ENCODE measurements at places on chromosomes 1 and 21. TPM values are rescaled to one million over a fixed set of nuclear protein-coding genes. Genes with fewer than 3 reads are reported as not detected.

DNA sequence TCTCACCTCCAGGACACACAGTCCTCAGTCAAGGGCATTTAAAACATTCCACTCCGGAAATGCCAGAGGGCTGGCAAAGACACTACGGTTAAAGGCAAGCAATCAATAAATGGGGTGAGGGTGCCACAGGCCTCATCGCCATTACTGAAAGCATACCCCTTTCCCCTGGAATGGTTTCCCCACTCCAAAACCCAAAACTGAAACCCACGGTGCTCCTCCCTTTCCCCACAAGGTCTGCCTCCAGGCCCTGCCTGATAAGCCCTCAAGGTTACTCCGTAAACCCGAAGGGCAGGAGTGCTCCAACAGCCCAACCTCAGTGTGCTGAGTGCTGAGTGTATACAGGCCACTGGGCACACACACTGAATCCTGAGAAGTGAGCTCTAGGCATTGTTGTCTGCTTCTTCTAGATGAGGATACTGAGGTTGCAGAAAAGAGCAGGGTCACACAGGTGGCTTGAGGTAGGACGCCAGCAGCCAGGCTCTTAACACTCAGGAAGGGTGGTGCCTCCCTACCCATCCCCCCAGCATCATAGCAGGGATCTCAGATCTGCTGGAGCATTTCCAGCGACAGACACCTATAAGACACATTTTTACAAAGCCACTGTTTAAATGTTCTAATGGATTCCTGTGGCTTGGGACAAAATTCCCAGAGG, 29.0 kb downstream of the SSBP3 start:
- no peaks in the 10 kb centered on the region for H3K36me3 ChIP-seq
- H3K27ac ChIP-seq, result peak overlapping the region; percentile 5
- peak; percentile 64 for DNase-seq

- H3K27me3 ChIP-seq, result no peaks in the 10 kb centered on the region
- no peak overlapping the region for H3K27ac ChIP-seq
- H3K4me1 ChIP-seq, result no peaks in the 10 kb centered on the region
- H3K4me3 ChIP-seq, result no peak overlapping the region
- H3K36me3 ChIP-seq, result no peaks in the 10 kb centered on the region
These were observed 257.0 kb upstream of the TMEM51 start for GRCh38 chr1:14896381-14897079.

DNA sequence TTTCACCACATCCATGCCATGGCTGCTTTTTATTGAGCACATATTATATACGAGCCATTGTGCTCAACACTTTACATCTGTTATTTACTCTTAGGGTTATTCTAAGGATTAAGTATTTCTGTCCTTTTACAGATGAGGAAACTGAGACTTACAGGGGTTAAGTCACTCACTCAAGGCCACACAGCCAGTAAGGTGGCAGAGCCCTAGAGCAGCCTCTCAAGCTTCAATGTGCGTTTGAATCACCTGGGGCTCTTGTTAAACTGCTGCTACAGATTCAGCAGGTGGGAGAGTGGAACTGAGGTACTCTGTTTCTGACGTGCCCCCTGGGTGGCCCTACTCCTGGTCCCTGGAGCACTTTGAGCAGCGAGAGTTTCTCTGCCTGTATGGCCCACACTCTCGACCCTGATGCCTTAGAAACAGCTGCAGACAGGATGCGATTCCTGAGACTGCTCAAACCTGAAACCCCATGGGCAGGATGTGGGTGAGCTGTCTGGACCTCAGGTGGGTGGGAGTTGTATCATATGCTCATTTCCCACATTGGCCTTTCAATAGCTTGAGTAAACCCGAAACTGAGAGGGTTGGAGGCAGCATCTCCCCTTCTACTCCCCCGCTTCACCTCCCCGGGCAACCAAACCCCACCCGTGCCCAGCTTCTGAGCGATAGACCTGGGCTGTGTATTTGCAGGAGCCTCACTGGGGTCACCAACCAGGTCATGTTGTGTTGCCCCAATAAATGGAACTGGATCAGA, 59.3 kb downstream of the MAN1C1 start:
- H3K27me3 ChIP-seq, result no peaks in the 10 kb centered on the region
- H3K4me1 ChIP-seq, result peaks cover 3% of the 10 kb centered on the region
- no peak overlapping the region for H3K27ac ChIP-seq
- no peak overlapping the region for H3K4me3 ChIP-seq

GRCh38 chr1:153849487-153850185, 73.1 kb downstream of the GATAD2B start:
- peaks cover 3% of the 10 kb centered on the region for H3K4me1 ChIP-seq
- H3K27me3 ChIP-seq, result no peaks in the 10 kb centered on the region
- no peak overlapping the region for H3K27ac ChIP-seq

DNA sequence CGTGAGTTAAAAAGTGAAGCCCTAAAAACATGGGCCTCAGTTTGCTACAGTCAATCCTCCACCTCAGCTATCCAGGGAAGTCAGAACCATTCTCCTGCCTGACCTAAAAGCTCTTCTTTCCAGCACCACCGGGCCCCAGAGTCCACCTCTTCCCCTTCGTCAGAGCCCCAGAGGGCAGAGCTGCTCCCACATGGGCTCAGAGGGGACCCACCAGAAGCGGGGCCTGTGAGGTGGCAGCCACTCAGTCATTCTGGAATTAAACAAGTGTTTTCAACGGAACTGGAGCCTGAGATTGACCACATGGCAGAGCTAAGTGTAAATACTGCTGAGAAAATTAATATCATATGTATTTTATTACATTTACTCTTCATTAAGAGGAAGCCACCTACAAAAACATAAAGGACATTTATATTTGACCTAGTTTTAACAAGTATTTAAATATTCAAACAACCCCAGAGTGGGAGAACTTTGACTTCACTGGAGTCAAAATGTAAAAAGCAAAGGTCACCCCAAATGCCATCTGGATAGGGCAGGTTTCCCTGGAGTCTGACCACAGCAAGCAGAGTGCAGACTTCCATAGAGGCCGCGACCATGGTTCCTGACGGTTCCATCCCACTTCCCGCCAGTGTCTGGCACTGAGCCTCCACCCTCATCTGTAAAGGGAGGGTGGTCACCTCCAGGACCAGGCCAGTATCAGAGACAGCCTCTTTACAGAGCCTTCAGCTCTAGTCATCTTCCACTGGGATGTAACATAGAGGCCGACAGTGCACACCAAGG, 1.8 kb downstream of the SUMO3 start:
- no peak for DNase-seq
- H3K27ac ChIP-seq, result no peak overlapping the region
- no peaks in the 10 kb centered on the region for H3K36me3 ChIP-seq
- peaks cover 6% of the 10 kb centered on the region for H3K4me1 ChIP-seq
- H3K27me3 ChIP-seq, result no peaks in the 10 kb centered on the region
- H3K4me3 ChIP-seq, result no peak overlapping the region

DNA sequence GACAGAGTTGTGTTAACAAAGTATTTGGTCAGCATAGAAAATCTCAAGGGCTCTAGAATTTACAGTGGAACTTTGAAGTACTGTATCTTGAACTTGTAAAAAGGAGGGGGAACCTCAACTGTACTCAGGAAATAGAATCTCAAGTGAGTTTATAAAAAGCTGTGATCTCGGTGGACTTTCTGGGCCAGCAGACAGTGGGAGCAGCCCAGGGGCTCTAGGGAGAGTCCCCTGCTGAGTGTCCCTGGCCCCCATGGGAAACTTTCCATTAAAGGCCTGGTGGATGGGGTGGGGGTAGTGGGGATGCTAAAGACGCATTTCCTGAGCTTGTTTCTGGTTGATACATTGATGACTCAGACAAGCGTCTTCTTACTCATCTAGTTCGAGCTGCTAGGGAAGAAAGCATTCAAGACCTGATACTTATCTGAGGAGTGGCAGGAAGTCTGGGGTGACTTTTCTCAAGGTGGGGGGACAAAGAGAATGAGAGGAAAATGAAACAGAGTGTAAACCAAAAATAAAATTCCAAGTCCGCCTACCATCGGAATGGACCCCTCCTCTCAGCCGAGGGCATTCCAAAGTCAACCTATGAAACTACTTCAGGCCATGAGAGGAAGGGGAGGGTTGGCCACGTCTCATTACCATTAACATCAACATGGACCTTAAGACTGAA, 65.5 kb downstream of the NID1 start:
- H3K27me3 ChIP-seq, result no peaks in the 10 kb centered on the region
- H3K4me1 ChIP-seq, result no peaks in the 10 kb centered on the region
- H3K27ac ChIP-seq, result peak overlapping the region; percentile 15
- DNase-seq, result no peak
- no peak overlapping the region for H3K4me3 ChIP-seq

- H3K27me3 ChIP-seq, result no peaks in the 10 kb centered on the region
- H3K4me1 ChIP-seq, result peaks cover 12% of the 10 kb centered on the region
- no peak overlapping the region for H3K27ac ChIP-seq
- no peak for DNase-seq
- H3K36me3 ChIP-seq, result no peaks in the 10 kb centered on the region
- no peak overlapping the region for H3K4me3 ChIP-seq
These were observed 29.3 kb upstream of the HSD3B1 start for GRCh38 chr1:119477710-119478109.

DNA sequence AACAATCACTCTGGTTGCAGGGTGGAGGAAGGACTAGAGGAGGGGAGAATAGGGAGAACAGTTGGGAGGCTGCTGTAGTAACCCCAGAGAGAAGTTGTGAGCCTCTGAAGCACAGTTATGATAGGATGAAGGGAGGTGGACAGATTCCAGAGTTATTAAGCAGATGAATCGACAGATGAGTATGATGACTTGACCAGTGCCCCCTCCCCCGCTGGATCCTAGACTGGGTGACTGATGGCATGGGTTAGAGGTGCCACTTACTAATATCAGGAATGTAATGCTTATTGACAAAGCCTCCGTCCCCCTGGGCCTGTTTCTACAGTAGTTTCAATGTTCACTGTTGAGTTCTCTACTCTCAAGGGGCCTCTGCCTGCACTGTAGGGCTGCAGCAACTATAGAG, 14.0 kb upstream of the TIPRL start:
- no peak for DNase-seq
- H3K27ac ChIP-seq, result no peak overlapping the region
- H3K4me1 ChIP-seq, result no peaks in the 10 kb centered on the region
- H3K4me3 ChIP-seq, result no peak overlapping the region
- H3K36me3 ChIP-seq, result no peaks in the 10 kb centered on the region
- no peaks in the 10 kb centered on the region for H3K27me3 ChIP-seq

GRCh38 chr1:85224734-85225623, 24.2 kb upstream of the SYDE2 start:
- H3K27ac ChIP-seq, result no peak overlapping the region
- H3K36me3 ChIP-seq, result no peaks in the 10 kb centered on the region
- DNase-seq, result peak; percentile 52
- no peaks in the 10 kb centered on the region for H3K27me3 ChIP-seq
- H3K4me3 ChIP-seq, result no peak overlapping the region

- DNase-seq, result no peak
- no peak within 1 kb of the TSS for H3K27ac ChIP-seq
- peaks cover 12% of the 10 kb centered on the region for H3K4me1 ChIP-seq
These were observed at the start of gene SERTAD4 for GRCh38 chr1:210232511-210233215. TSS of gene SERTAD4 (plus strand) at chr1:210232796. CDS start at chr1:210237961, 5,165 bp downstream.

- no peaks in the 10 kb centered on the region for H3K4me1 ChIP-seq
- H3K36me3 ChIP-seq, result no peaks in the 10 kb centered on the region
- no peak overlapping the region for H3K4me3 ChIP-seq
These were observed 47.2 kb upstream of the PRMT6 start for GRCh38 chr1:107009281-107009680.

DNA sequence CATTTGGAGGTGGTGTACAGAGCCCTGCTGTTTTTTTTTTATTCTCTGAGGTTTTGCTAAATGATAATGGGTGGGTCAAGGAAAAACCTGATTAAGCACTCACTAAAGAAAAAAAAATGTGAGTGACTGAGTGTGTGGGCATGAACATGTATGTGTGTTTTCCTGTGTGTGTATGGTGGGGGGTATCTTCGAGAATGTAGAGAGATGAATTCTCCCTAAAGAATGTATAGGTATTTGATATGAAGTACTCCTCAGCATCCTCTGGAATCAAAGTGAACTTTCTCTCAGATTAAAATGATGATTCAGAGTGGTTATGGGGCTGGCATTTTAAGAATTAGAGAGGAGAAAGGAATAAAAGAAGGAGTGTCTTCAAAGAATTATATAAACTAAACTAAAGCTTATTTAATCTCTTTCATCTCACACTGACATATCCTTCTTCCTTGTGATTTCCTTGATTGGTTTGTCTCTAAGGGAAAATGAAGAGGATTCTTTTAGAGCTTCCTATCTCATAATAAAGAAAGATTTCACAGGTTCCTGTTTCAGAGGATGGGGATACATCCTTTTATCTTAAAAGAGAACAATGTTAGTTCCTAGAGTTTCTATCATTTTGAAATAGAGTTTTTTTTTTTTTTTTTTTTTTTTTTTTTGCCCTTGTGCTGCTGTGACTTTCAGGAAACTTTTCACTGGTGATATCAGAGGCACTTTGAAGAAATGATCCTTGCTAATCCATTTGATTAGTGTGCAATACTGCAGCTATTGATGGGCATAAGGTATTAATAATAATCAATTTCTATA, 23.9 kb downstream of the S1PR1 start:
- H3K4me3 ChIP-seq, result no peak overlapping the region
- no peak for DNase-seq
- H3K27ac ChIP-seq, result no peak overlapping the region
- no peaks in the 10 kb centered on the region for H3K36me3 ChIP-seq
- peaks cover 36% of the 10 kb centered on the region for H3K4me1 ChIP-seq
- no peaks in the 10 kb centered on the region for H3K27me3 ChIP-seq

DNA sequence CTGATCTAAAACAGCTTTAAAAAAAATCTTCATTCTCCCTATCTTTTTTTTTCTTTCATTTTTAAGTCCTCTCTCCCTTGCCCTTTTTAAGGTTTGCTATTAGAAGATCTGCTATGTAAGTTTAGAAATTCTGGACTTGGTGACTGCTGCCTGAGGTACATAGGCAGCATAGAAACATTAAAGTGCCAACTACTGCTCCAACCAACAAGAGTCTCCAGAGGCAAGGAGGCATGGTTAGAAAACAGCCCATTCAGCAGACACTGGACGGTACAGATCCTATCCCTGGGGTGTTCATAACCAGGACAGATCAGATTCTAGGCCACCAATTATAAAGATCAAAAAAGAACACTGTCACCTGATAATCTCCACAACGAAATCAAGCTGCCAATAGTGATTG, 36.6 kb downstream of the GPR3 start:
- no peak for DNase-seq
- H3K36me3 ChIP-seq, result no peaks in the 10 kb centered on the region
- H3K4me1 ChIP-seq, result peaks cover 8% of the 10 kb centered on the region
- no peaks in the 10 kb centered on the region for H3K27me3 ChIP-seq
- no peak overlapping the region for H3K27ac ChIP-seq

AMPD1 gene
- total RNA-seq, result not detected

CITED4 gene
- total RNA-seq, result 1.4 TPM

HSF2BP gene
- 0.14 TPM for total RNA-seq

SPAG17 gene
- 0.75 TPM for total RNA-seq
